NCI-H2081 (cell line): ENCODE measurements at places on chromosomes 2 and 18.

GRCh38 chr18:51135364-51135763 lies 62.1 kb downstream of the MEX3C start:
- no peak for DNase-seq

DNA sequence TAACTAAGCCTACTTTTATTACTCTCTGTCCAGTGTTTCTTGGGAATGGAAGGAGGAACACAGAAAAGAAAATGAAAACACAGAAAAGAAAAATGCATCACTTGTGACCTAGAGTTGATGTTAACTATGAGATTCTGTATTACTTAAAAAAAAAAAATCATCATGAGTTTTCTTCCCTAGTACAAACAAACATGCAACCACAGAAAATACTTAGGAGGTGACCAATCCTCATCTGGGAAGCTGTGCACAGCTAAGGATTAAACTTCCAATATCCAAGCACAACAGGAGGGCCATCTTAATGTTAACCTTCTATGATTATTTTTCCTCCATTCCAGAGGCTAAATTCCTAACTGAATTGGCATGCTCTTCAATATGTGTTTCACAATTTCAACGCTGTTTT lies 1140.4 kb downstream of the LRP1B start:
- no peak for DNase-seq

- DNase-seq: peak; percentile 32
Measured at GRCh38 chr2:174561283-174561971, 36.2 kb downstream of the WIPF1 start.

- DNase-seq: no peak
Measured at GRCh38 chr2:31334311-31335026, 80.1 kb downstream of the XDH start.

GRCh38 chr18:9531791-9532410 lies 56.6 kb downstream of the RALBP1 start:
- DNase-seq: no peak

DNA sequence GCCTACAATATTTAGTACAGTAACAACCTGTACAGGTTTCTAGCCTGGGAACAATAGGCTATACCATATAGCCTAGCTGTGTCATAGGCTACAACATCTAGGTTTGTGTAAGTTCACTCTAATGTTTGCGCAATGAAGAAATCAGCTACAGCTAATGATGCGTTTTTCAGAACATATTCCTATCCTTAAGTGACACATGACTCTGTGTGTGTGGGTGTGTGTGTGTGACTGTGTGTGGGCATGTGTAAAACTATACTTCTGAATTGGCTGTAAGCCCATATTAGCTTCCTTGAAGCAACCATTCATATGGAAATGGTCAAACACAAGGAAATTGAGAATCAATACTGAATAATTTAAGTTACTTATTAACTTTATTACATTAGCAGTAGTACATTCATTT lies 120.8 kb upstream of the SULT1C3 start:
- DNase-seq: no peak

GRCh38 chr2:106358521-106358920 lies 109.7 kb downstream of the RGPD3 start:
- no peak for DNase-seq
